MM.1S (cell line): ENCODE measurements at places on chromosomes 11 and 22.

DNA sequence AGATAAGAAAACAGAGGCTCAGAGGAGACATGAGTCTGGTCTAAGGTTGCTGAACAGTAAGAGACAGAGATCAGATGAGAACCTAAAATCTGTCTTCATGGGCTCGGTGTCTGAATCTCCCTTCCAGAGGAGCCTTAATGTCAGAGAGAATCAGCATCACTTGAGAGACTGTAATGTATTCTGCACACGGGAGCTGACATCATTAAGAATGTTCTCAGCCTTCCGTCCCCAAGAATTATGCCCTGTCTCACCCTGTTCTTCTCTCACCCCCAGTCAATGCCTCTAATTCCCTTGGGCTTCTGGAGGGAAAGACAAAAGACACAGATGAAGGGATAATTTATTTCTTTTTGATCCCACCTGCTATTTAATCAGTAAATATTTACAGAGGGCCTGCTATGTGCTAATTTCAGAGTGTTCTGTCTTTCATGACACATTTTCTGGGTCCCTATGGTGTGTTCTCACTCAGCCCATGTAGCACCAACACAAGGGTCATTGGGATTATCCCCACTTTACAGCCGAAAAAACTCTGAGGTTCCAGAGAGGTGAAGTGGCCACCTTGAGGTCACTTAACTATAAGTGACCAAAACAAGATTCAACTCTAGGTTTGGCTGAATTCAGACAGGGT lies 61.8 kb downstream of the CD82 start:
- no peaks in the 10 kb centered on the region for H3K36me3 ChIP-seq
- no peak overlapping the region for H3K4me3 ChIP-seq
- no peaks in the 10 kb centered on the region for H3K4me1 ChIP-seq

DNA sequence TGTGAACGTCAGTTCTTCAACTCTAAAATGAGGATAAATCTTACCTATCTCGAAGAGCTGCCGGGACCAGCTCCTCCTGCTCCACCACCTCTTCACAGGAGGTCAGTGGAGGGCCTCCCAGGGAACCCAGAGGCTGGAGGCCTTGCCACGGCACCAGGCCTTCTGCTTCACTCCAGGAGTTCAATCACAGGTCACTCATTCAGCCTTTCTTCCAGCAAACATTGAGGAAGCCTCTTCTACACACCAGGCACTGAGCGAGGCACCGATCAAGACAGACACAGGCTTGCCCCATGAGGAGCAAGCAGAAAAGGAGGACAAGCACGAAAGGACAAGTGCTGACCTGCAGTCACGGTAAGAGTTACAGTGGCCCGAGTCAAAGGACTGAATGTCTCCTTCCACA lies 64.8 kb upstream of the WNT11 start:
- no peaks in the 10 kb centered on the region for H3K36me3 ChIP-seq
- no peaks in the 10 kb centered on the region for H3K4me1 ChIP-seq
- H3K27ac ChIP-seq, result no peak overlapping the region
- H3K27me3 ChIP-seq, result peaks cover 14% of the 10 kb centered on the region; the same call in 1 of the 2 replicates
- H3K4me3 ChIP-seq, result no peak overlapping the region
- no peak for DNase-seq

GRCh38 chr11:128504486-128504885 lies 82.9 kb downstream of the ETS1 start:
- no peak overlapping the region for H3K27ac ChIP-seq
- no peak for DNase-seq
- no peaks in the 10 kb centered on the region for H3K27me3 ChIP-seq
- no peak overlapping the region for H3K4me3 ChIP-seq
- no peaks in the 10 kb centered on the region for H3K36me3 ChIP-seq
- H3K4me1 ChIP-seq, result peaks cover 15% of the 10 kb centered on the region

GRCh38 chr22:23569716-23570115 lies 10.4 kb downstream of the IGLL1 start:
- H3K4me1 ChIP-seq, result no peaks in the 10 kb centered on the region
- no peaks in the 10 kb centered on the region for H3K36me3 ChIP-seq
- no peak overlapping the region for H3K27ac ChIP-seq
- H3K4me3 ChIP-seq, result no peak overlapping the region
- no peak for DNase-seq

DNA sequence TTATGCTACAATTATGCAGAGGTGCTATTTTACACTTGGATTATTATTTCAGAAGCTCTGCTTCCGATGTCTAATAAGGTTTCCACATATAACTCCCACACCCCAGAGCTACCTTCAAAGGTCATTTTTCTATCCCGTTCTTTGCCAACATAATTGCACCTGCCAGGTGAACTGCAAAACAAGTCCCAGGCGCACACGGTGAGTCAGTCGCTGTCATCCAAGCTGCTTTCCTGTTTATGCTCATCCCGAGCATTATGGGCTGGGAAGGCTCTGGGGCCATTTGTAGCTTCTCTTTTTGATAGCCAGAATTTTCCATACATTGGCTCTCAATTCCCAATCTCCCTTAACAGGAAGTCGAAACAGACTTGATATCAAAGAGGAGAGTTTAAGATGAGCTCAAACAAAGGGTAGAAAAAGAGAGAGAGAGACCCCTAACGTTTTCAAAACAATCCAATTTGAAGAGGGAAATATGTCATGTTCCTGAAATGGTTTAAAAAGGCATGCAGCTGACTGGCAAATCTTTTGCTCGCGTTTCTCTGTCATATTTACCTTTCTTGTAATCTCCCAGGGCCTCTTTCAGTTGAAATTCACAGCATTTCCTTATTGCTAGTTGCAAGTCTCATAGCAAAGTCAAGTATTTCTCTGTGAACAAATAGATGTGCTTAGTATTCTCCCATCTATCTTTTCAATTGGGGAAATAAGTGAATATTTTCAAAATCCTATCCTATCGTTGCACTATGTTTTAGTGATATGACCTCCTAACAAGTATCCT lies 815.9 kb downstream of the KCNA4 start:
- H3K4me3 ChIP-seq, result no peak overlapping the region
- no peak for DNase-seq
- no peaks in the 10 kb centered on the region for H3K36me3 ChIP-seq
- no peaks in the 10 kb centered on the region for H3K27me3 ChIP-seq
- H3K27ac ChIP-seq, result no peak overlapping the region

DNA sequence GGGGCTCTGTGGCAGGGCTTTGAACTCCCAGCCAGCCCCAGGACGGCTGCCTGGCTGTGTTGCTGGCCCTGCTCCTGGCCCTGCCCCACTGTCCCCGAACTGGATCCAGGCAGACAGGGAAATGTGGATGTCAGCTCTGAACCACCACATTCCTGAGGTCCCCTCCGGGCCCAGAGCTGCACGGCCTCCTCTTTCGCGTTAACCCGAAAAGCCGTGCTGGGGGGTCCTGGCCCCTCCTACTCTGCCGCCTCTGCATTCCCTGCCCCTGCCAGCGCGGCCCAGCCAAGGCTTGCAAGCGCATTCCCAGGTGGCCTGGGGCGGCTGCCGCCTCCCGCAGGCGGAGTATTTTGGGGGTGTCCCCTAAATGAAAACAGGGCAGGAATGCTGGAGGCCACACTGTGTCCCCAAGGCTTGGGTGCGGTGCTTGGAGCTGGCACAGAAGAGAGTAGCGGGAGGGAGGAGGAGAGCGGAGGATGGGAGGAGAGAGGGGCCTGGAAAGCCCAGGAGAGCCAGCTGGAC lies 5.4 kb downstream of the LINC01488 start:
- peaks cover 97% of the 10 kb centered on the region for H3K27me3 ChIP-seq
- H3K27ac ChIP-seq, result no peak overlapping the region
- no peaks in the 10 kb centered on the region for H3K36me3 ChIP-seq
- H3K4me3 ChIP-seq, result no peak overlapping the region

DNA sequence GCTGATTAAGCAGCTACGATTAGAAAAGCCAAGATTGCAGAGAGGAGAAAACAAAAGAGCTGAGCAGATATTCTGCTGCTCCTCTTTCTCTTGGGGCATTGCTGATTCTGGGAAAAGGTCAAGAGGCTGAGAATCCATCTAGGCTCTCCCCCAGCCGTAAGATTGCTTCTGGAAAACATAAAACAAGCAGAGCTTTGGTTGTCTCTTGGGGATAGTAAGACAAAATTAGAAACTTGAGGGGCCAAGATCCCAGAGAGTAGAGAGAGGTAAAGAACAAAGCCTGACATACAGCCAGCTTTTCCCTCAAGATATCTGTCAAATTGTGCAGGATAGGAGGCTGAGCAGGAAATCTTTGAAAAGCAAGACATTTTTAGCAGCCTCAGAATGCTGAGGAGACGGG lies 158.2 kb downstream of the TTC28 start:
- H3K36me3 ChIP-seq, result no peaks in the 10 kb centered on the region
- H3K27ac ChIP-seq, result no peak overlapping the region
- H3K4me1 ChIP-seq, result no peaks in the 10 kb centered on the region
- H3K4me3 ChIP-seq, result no peak overlapping the region
- DNase-seq, result no peak
- H3K27me3 ChIP-seq, result no peaks in the 10 kb centered on the region

GRCh38 chr11:15091625-15092024 lies 18.2 kb downstream of the CALCB start:
- no peaks in the 10 kb centered on the region for H3K4me1 ChIP-seq
- H3K27me3 ChIP-seq, result no peaks in the 10 kb centered on the region
- H3K36me3 ChIP-seq, result no peaks in the 10 kb centered on the region

DNA sequence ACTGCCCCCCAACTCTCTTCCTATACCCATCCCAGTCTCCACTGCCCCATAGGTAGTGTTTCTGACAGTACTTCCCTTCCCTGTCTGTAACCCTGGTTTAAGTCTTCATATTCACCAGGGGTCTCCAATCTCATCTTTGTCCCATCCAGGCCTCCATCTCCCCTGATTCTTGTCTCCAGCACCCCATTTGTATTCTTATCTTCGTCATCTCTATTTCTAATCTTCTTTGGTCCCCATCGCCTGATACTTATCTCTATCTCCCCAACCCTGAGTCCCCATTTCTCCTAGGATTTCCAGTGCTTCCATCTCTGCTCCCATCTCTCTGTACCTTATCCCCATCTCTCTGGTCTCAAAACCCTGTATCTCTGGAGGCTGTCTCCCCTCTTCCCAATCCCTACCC lies 1.8 kb downstream of the PHOX2A start:
- no peak for DNase-seq
- H3K4me3 ChIP-seq, result no peak overlapping the region
- H3K4me1 ChIP-seq, result no peaks in the 10 kb centered on the region
- H3K27ac ChIP-seq, result no peak overlapping the region
- peaks cover 38% of the 10 kb centered on the region for H3K27me3 ChIP-seq

DNA sequence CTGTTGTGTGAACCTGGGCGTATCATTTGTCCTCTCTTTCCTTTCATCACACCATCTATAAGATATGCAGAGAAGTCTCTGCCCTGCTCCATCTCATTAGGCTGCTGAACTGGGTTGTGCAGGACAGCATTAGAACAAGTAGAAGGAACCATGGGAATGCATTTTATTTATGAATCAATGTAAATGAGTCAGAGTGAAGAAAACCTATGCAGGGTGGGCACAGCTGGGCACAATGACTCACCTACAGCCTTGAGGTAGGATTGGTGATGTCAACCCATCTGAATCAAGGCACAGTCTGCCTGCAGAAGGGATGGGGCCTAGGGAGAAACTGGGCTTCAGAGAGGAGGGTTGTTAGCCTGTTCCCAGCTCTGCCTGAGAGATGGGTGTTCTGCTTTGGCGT lies 123.4 kb downstream of the CSNK2A3 start:
- DNase-seq, result no peak
- no peaks in the 10 kb centered on the region for H3K36me3 ChIP-seq
- H3K4me1 ChIP-seq, result no peaks in the 10 kb centered on the region

- H3K4me3 ChIP-seq, result no peak overlapping the region
- H3K36me3 ChIP-seq, result no peaks in the 10 kb centered on the region
- no peak overlapping the region for H3K27ac ChIP-seq
- H3K4me1 ChIP-seq, result no peaks in the 10 kb centered on the region
- no peak for DNase-seq
These were observed 30.1 kb upstream of the FADD start for GRCh38 chr11:70173018-70173417.

GRCh38 chr22:46272762-46273431 lies 5.1 kb downstream of the TTC38 start:
- no peak for DNase-seq
- H3K4me1 ChIP-seq, result no peaks in the 10 kb centered on the region
- no peak overlapping the region for H3K4me3 ChIP-seq
- H3K36me3 ChIP-seq, result no peaks in the 10 kb centered on the region
- no peaks in the 10 kb centered on the region for H3K27me3 ChIP-seq
- no peak overlapping the region for H3K27ac ChIP-seq

GRCh38 chr11:67354075-67355022 lies 1.0 kb upstream of the POLD4 start:
- peak overlapping the region; percentile 99; the same call in 1 of the 2 replicates for H3K27ac ChIP-seq
- peak overlapping the region; percentile 91 for H3K4me3 ChIP-seq
- peaks cover 36% of the 10 kb centered on the region for H3K4me1 ChIP-seq
- no peaks in the 10 kb centered on the region for H3K27me3 ChIP-seq
- no peaks in the 10 kb centered on the region for H3K36me3 ChIP-seq

DNA sequence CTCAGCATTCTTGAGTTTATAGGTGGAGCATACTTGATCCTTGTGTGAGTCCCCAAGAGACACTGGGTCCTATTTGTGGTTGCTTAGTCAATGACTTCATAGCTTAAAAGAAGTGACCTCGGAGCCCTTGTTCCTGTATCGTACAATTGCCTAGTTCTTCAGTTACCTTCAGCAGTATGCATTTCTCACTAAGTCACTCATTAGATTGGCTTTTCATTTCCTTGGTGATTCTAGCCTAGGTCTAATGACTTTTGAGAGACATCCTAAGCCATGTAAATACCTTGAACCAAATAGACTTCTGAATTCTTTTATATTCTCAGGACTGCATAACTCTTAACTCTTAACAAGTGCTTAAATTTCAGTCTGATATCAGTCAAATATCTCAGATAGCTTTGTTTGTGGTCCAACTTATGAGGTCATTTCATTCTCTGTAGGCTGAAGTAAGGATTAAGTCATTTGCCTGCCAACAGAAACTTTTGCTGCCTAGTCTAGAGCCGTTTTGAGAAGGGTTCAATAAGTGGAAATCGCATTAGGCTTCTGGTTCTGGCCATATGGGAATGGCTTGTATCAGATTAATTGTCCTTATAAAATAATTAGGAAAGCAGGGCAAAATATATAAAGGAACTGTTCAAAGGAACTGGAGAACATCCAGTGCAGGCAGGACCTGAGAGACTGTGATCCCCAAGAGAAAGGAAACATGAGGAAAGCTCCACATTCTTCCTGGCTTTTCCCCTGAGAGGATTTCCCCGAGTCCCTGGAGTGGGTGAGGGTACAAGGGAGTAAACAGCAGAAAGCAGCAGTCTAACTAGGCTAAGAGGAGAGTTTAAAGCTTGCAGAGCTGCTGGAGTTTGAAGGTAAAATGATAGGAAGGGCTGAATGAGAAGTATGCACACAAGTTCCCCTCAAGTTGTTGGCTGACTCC lies 39.9 kb downstream of the TRAF6 start:
- DNase-seq, result no peak
- no peak overlapping the region for H3K27ac ChIP-seq
- no peaks in the 10 kb centered on the region for H3K4me1 ChIP-seq
- H3K4me3 ChIP-seq, result no peak overlapping the region
